Amygdala (tissue), 56 donors: ENCODE measurements at places on chromosomes 3 and 15.

DNA sequence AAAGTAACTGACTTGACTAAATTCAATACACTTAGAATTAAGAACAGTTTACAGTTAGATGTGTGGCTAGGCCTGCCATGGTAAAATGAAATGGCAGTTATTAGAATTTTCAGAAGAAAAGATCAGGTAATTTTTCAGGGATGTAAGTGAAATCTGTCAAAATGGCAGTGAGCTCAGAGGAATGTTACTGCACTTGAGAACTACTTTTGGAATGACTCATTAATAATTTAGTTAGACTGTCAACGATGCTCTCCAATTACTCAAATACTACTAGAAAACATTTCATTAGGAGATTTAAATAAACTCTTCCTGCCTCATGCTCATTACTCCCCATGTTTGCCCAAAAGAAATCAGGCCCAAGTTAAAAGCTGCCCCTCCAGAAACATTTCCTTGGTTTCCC, 84.4 kb downstream of the RFTN1 start:
- DNase-seq, result no peak

DNA sequence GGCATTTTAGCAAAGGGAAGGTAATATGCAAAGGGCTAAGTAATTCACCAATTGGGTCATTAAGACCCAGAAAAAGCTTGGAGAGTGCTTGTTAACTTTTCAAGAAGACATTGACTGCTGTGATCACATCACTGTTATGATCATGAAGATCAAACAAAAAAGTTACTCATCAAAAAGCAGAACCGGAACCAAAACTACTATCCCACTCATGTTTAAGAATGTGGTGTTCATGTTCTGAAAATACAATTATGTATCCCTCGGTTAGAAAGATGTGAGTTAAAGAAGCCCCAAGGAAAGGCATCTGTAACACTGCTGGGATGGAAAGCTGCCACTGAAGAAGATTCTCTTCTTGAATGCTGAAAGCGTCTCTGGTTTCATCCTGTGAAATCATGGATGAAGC, 32.6 kb downstream of the BBX start:
- DNase-seq, result no peak

DNA sequence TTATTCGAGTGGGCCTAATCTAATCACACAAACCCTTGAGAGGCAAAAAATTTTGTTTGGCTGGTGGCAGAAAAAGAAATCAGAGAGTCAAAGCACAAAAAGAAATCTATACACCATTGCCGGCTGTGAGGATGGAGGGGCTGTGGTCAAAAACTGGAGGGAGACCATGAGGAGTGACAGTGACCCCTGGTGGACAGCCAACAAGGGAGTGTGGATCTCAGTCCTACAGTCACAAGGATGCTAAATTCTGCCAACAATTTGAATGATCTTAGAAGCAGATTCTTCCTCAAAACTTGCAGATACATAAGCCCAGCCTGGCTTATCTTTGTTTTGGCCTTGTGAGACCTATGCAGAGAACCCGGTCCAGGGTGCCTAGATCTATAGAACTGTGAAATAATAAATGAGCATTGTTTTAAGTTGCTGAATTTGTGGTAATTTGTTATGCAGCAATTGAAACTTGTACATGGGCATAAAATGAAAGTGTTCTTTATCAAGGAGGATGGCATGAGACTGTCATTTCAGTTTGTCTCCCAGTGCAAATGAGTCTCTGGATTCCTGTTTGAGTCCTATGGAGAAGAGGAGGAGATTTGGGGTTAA, 103.0 kb upstream of the ARHGEF26 start:
- no peak for DNase-seq

GRCh38 chr3:130876594-130876993, 17.3 kb upstream of the ATP2C1 start:
- DNase-seq, result no peak

GRCh38 chr15:100234158-100235029, 107.4 kb downstream of the ADAMTS17 start:
- DNase-seq, result no peak

- DNase-seq, result no peak
Observed at GRCh38 chr15:86876387-86876944, 796.8 kb downstream of the AGBL1 start.

DNA sequence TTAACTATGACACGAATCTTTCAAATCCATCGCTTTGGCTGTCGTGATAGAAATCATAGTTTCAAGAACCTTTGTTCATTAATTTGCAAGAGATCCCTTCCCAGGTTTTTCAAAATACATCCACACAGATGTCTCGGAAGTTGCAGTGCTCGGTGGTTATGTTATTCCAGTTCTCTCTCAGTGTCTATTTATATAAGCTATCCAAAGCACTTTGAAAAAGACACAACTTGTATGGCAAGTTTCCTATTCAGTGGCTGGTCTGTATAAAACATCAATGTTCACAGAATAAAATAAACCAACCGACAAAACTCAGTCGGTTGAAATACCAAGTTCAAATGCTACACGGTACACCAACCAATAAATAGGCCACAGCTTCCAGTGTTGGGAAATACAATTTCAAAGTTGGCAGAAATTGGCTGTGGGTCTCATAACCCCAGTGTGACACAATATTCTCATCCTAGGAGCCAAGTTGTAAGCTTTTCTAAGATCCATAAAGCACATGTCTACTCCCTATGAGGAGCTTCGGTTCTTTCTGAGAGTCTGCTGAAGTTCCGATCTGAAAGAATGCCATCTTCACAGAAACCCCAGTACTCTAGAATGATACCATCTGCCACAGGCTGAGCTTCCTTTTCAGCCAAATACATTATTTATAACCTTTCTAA, 23.7 kb downstream of the SATB1 start:
- DNase-seq, result no peak

DNA sequence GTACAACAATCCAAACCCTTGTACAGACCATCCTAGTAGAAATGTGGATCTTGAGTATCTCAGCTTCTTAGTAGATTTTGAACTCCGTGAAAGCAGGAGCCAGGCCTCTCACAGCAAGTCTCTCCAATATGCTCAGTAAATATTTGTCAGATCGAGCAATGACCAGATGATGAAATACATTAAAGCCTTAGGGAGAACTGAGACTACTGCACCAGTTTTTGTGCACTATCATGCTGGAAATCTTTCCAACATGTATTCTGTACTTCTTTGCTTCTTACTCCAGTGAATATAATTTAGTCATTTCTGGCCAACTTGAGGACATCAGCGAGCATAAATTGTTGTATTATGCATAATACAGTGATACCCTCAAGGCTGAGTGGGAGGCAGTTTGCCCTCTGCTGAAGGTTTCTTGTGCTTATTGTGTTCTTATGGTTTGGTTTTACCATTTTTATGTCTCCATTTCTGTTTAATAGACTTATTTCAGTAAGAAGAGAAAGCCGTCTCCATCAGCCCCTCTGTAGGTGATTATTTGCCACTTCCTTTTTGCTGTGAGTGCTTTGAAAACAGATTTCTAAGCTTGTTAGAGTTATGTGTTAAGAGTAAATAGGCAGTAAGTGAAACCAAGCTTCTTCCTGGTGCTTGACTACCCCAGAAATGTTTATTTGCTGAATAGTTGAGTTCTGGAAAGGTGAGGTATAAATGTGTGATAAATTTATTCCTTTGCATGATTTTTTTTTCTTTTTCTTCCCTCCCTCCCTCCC, 147.1 kb downstream of the PGPEP1L start:
- DNase-seq, result no peak

DNA sequence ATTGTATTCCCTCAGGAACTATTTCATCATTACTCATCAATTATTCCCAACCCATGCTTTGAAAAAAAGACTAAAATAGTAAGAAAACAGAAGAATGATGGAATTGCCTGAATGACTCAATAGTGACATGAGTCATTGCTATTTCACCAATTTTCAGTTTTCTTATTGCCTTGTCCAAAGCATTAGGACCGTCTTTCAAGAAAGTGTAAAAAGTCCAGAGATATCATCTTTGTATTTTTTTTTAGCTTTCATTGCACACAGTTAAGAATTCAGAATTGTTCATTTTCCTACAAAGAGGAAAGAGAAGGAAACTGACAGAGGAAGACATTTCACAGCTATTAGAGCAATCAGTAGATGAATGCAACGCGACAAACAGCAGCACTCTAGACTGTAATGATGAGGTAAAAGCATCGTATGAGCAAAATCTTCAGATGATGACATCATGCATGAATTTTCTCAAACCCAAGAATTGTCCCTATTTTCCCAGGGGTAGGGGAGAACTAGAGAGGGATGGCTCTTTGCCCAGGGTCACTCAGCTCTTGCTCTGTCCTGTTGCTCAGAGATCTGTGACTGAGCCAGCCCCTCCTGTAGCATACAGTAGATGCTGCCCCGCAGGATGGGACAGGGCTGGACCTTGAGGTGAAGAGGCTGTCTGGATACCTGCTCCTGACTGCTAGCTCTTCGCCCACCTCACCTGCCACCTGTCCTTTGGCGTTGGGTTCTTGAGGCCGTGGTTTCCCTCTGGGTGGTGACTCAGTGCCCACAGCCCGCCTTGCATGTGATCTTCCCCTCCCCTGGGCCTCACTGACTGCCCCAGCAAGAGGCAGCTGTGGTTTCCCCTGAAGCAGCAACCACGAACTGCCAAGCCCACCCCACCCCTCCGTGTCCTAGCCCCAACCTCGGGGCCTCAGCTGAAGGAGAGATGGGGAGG, 84.8 kb downstream of the PPCDC start:
- no peak for DNase-seq

GRCh38 chr15:89335298-89336041, 846 bp upstream of the POLG start:
- no peak for DNase-seq

- DNase-seq, result no peak
Observed at GRCh38 chr15:41811432-41812195, 16.3 kb upstream of the JMJD7 start.

DNA sequence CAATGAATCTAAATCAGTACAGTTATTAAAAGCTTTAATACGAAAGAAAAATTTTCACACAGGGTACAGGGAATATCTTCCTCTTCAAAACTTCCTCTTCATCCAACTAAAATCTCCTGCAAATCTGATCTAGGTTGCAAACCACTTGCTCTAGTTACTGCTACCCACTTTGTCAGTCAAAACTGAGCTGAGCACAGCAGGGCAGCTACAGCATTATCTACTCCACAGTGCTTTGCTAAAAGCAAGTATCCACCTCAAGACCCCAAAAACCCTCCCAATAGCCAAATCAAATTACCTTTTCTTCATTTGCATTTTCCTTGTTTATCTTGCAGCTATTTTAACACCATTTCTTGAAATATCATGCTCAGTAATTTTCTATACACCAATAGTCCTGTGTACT, 14.7 kb downstream of the ZNF280D start:
- DNase-seq, result no peak

- DNase-seq, result no peak
Observed at GRCh38 chr3:44396200-44397171, 57.9 kb downstream of the TCAIM start.

DNA sequence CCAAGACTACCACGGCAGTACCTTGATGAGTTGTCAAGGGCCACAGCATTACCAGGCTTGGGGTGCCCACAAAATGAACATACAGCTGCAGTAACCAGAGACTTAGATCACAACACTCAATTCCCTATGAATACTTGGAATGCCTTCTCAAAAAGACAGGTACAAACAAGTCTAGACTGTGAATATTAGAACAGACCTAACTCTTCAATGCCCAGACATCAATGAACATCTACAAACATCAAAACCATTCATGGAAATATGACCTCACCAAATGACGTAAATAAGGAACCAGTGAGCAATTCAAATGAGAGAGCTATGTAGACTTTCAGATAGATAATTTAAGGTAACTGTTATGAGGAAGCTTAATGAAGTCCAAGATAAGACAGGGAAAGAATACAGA, 185.1 kb upstream of the POU1F1 start:
- DNase-seq, result no peak

- no peak for DNase-seq
Observed at GRCh38 chr3:14117468-14118399, 6.9 kb downstream of the CHCHD4 start.

GRCh38 chr15:65833501-65834205, 35.6 kb upstream of the RAB11A start:
- no peak for DNase-seq

DNA sequence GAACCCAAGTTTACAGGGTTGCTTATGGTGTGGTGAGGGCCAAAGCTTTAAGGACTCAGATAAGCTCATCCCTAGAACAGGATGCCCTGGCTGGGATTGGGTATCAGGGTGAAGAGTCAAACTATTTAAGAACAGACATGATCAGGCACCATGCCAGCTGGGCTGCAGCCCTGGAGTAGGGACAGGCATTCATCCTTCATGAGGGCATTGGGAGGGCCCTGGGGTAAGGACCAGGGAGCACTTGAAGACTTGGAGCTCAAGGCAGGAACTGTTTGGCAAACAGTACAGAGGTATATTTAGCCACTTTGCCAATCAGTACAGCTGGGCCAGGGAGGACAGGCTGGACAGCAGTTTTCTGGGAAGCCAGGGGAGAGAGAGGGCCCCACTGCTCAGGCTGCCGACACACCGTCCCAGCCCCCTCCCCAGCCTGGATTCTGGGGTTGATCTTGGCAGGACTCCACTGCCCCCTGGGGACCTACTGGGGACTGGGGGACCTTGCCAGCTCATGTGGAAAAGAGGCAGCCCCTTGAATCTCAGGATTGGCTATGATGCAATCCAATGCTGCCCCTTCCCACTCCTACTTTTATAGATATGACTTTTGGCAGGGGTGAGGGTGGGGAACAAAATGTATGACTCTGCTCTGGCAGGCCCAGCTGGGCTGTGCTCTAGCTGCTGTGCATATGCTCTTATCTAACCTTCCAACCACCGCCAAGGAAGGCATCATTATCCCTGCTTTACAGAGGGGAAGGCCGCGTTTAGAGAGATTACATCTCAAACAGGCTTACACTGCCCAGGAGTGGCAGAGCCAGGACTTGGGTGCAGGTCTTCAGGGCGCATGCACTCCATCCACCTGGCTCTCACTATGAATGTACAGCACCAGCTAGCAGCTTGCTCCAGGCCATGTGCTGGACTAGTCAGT, 2.3 kb downstream of the PLA2G4E start:
- no peak for DNase-seq

DNA sequence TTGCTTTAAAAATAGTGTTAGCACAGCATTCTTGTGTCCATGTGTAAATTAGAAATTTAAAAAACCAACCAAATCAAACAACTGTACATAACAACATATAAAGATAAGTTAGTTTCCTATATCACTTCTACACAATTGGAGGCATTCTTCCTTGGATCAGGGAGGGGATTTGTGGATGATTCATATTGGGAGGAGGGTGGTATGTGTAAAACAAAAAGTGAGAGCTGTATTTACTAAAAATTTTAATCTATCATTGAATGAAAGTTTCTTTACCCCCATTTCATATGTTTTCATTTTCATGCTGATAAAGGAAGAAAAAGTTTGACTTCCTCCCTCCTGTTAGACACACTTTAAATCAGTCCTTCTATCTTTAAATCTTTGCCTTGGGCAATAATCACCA, 325.0 kb downstream of the SATB1 start:
- DNase-seq, result no peak

- no peak for DNase-seq
Observed at GRCh38 chr15:57056357-57056756, 137.9 kb downstream of the TCF12 start.
